ENCODE measurements at places on chromosomes 4 and X.

- no peak for DNase-seq
Observed at GRCh38 chr4:26763648-26764047, 97.0 kb upstream of the STIM2 start.

DNA sequence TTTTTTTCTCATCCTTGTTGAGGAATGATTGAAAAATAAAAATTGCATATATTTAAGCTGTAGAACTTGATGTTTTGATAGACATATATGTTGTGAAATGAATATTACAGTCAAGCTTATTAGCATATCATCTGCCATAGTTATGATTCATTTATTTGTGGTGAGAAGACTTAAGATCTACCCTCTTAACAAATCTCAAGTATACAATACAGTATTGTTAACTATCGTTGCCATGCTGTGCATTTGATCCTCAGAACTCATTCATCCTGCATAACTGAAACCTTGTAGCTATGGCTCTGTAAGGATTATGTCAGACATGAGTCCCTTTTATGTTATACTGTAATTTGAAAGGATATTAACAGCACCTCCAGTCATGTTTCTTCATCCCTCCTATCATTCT lies 2045.3 kb downstream of the ARAP2 start:
- DNase-seq, result no peak

GRCh38 chrX:63718010-63718694 lies 66.9 kb downstream of the ARHGEF9 start:
- DNase-seq, result no peak

DNA sequence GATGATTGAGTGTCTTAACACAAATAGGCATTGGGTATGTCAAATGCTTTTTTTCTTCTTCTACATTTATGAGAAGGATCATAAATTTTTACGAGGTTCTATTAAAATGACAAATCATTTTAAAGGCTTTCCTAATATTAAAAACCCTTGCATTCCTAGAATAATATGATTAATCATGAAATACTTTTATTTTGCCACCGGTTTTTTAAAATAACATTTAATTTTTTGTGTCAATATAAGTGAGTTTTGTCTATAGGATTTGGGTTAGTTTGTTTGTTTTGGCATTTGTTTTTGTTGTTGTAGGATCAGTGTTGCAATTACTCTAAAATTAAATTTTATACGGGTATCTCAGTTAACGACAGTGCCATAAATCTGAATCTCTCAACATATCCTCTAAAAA lies 169.7 kb upstream of the STK26 start:
- no peak for DNase-seq

DNA sequence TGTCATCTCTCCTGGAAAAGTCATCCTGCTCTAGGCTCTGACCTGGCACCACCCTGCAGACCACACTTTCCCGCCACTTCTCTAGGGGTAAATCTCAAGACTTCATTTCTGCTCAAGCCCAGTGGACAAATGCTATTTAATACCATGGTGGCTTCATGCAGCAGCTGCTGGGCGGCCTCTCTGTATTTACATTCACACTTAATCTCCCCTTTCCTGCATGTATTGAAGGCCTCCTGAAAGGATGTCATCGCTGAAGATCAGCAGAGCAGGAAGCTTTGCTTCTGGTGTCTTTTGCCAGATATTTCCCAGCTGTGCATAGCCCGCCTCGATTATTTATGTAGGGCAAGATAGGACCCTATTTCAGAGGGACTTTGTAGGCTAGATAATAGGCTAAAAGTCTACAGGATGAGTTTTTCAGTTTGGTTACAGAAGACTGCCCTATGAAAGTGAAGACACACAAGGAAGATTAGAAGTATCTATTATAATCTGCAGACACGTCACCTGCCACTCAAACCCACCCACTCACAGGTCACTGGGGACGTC lies 17.2 kb downstream of the PROM1 start:
- DNase-seq, result no peak

DNA sequence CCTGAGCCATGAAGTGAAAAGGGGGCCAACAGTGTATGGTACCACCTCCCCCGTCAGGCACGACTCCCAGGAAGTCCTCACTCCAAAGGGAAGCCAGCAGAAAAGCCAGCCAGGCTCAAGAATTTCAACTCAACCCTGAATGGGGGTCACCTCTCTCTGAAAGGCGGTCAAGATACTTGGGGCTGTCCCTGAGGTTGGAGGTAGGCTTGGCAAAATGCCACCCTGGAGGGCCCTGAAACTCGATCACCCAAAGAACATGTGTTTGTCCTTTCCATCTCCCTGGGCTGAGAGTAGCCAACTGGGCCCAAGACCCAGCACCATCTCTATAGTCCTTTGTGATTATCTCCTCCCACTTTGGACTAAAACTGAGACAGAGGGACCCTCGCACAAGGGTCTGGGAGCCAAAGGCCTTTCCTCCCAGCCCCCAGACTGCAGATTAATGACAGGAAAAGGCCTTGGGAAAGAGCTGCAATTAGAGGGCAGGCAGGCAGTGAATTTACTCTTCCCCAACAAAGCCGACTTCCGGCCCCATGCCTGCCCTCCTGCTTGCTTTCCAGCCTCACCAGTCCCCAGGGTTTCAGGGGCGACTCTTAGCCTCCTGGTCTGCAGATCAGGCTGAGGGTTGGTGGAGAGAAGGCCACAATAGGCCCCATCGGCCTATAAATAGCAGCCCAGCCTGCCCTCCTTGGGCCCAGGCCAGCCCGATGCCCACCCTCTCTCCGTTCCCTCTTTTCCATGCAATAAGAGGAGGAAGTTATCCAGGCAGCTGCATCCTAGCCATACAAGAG lies 5.6 kb downstream of the SASH3 start:
- DNase-seq, result no peak

GRCh38 chr4:189850239-189850856 lies 90.3 kb upstream of the FRG1 start:
- DNase-seq, result no peak

DNA sequence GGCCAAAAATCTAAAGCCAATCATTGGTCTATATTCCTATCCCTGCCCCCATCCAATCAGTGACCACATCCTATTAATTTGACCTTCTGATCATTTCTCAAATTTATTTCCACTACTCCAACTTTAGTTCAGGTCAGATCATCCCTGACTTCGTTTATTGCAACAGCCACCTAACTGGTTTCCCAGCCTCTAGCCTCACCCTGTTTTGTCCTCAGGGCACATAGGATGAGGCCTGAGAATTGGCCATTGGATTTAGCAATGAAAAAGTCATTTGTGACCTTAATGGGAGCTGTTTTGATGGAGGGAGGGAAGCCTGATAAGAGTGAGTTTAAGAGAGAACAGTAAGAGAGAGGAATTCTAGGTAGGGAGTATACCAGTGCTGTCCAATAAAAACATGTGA lies 155.0 kb downstream of the AMMECR1 start:
- DNase-seq, result no peak

GRCh38 chr4:15765910-15766697 lies 12.0 kb upstream of the CD38 start:
- no peak for DNase-seq

GRCh38 chr4:184163813-184164212 lies 53.9 kb downstream of the ENPP6 start:
- DNase-seq, result no peak

DNA sequence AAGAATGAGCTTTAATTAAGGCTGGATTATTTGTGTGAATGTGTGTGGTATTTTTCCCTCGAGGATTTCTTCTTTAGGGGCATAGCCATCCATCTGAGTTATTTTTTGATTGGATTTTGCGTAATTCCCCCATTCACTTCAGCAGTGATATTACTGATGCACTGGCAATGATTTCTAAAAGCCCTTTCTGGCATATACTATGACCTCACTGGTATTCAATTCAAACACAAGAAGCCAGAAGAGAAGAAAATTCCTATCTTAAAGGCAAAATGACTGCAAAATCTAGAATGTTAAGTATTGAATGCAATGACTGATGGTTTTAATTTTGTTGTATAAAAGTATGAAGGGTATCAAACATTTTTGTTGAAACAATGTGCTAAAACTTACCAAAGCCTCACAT lies 71.1 kb upstream of the DDIT4L start:
- DNase-seq, result no peak

DNA sequence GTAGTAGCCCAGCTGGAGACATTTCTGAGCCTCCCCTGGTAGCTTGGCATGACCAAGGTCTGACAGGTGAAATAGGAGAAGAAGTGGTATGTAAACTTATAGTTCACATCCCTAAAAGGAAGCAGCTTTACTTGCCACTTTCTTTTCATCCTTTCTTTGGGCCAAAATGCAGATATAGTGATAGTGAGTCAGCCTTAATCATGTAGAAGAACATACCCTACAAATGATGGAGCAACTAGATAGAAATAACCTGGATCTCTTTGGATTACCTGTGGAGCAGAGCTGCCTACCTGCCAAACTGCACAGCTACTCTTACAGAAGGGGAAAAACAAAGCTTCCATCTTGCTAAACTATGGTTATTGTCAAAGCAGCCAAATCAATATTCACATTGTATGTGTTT lies 106.7 kb upstream of the LCORL start:
- DNase-seq, result no peak

DNA sequence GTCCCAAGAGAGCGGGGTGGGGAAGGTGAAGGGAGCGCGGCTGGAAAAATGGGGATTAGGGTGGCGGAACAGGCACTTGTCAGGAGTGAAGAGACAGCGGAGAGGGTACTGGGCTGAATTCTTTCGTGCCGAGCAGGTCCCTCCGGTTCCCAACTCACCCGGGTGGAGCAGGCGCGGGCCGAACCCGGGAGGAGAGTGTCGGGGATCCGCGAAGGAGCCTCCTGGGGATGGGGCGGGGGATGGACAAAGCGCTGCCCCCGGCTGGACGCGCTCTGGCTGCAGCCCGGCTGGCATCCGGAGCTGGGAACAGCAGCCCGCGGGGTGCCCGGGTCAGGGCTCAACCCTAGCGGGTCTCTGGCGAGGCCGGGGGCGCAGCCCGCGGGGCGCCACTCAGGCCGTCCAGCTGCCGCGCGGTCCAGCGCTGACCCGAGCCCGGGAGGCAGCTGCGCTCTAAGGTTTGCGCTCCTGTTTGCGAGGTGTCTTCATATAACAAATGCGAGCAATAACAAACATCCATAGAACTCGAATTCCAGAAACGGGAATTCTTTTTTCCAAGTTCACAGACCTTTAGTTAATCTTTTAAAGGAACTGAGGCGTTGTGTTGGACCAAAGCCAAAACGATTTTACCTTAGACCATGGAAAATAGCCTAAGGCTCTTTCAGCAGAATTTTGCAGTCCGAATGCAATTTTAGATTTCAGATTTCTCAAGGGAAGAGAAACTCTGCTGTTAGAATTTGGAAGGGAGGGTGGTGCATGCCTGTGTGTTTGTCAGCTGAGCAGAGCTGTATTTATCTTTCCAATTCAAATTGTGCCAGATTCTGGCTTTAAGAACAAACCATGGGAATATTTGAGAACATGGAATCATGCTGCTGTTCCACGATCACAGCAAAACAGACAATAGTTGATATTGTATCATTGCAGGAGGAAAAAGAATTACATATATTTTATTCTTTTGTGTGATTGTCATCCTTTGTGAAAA lies 744 bp downstream of the NPY5R start:
- DNase-seq, result no peak
